ENCODE measurements at places on chromosomes 4 and X.

DNA sequence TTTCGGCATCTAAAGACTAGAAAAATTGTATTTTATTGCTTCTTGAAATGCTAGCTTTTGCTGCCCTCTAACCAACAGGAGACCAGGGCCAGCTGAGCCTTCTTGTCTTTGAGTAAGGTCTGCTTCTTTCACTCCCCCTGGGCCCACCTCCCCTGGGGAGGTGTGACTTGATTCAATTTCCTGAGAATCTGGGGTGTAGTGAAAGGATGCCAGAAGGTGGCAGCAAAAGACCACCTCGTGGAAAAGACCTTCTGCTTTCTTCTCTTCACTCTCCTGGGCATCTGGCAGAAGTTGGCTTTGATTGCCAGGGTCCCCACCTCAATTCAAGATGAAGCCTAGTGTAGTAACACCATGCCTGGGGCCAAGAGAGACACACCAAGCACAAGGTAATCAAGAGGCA, 96.5 kb upstream of the MAOA start:
- DNase-seq, result peak; percentile 12

DNA sequence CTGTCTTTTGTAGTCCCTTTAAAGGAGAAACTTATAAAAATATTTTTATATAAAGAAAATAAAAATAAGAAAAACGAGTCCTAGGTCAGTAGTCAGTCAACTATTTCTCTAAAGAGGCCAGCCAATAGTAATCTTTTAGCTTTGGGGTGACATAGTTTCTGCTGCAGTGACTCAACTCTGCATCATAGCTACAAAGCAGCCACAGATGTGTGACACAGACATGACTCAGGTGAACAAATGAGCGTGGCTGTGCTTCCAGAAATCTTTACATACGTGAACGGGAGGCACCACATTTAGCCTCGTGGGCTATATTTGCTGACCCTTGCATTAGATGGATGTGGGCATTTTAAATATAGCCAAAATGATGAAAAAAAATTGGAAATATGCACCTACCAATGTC, 1862.5 kb upstream of the TENM3 start:
- no peak for DNase-seq

GRCh38 chrX:1165535-1166196, 46.8 kb downstream of the CRLF2 start:
- no peak for DNase-seq

DNA sequence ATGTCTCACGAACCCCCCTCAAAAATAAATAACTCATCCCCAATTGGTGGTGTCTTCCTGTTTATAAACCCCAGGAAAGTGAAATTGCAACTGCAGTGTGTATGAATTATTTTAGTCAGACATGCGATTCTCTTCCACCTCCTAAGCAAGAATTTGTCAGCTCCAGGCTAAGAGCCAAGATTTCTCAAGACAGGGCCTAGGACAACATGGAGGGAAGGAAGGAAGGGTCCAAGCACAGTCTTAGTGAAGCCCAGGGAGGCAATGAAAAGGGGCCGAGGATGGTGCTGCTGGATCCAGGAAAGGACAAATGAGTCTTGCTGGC, 20.0 kb downstream of the SH3KBP1 start:
- no peak for DNase-seq

DNA sequence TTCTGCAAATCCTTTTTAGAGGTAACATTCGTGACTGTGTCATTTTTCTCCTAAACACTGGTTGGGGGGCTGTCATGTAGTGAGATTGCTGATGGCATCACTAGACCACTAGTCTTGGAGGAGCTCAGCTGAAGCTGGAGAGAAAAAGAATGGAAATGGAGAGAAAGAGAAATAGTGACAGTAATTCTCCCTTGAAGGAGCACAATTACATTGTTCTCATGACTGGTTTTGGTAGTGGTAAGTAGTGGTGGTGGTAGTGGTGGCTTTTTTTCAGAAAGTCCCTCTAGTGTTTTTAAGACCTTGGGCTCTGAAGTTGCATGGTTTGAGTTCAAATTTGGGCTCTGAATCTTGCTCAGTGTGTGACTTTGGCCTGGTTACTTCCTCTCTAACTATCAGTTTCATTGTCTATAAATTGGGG, 99.8 kb downstream of the LARP7 start:
- DNase-seq, result no peak

DNA sequence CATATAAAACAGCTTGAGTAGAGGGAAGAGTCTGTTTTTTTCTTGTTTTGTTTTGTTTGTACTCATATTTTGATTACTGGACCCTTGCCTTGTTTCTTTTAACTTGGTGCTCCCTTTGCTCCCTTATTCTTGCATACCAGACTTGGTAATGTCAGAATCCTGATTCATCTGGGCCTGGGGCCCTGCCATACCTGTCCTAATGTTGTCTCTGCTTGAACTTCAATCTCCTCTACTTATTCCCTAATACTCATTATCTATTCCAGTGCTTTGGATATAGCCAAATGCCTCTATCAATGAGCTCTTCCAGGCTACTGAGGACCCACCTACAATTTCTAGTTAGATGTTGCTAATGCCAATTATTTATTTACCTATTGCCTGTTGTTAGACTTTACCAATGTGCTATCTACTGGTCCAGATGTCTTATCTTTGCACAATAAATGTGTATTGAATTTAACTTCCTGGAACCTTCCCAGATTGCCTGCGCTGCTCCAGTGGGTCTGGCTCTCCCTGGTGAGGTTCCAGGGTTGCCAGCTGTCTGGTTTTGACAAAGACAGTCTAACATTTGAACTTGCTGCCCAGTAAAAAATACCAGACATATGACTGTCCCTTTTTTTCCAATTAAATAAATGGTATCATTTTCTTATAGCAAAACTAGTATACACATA, 64.4 kb upstream of the ACSL4 start:
- no peak for DNase-seq

GRCh38 chr4:13355111-13355880, 128.8 kb downstream of the RAB28 start:
- no peak for DNase-seq

- DNase-seq, result no peak
These were observed 6.7 kb downstream of the CD99 start for GRCh38 chrX:2697741-2698299.

- DNase-seq, result no peak
These were observed 34.2 kb downstream of the AGA start for GRCh38 chr4:177408023-177408422.
